CD4-positive, alpha-beta T cell treated with Interleukin-4 for 4 hours (primary cell): ENCODE measurements at places on chromosomes 6 and 20.

DNA sequence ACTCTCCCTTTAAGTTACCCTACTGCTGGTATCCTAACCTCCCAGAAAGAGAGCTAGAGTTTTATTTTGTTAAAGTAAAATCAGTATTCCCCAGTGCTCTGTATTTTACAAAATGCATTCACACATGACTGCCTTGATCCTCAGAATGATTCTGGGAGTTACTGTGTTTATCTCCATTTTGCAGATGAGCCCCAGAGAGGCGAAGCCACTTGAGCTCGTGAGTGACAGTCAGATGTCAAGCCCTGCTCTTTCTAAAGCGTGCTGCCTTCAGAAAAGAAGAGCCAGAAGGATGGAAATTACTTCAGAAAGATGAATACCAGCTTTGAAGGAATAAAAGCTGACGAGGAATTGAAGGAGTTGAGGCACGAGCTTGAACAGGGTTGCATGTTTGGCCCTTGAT lies 14.1 kb upstream of the OSER1 start:
- DNase-seq, result no peak

DNA sequence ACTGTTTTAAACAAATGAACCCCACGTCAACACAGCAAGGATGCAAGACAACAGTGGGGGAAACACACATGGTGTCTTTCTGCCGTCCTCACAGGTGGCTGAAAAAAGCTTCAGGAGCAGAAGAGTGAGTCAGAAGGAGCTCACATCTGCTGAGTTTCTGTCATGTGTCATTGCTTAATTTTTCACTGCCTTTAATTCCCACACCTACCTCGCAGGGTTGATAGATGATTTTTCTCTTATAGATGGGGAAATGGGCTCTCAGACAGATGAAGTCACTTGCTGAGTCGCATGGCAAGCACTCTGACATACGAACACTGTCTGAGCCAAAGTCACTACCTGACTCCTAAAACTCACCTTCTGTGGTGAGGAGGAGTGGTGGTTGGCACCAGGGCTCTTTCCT lies 28.3 kb upstream of the CARMIL1 start:
- no peak for DNase-seq

DNA sequence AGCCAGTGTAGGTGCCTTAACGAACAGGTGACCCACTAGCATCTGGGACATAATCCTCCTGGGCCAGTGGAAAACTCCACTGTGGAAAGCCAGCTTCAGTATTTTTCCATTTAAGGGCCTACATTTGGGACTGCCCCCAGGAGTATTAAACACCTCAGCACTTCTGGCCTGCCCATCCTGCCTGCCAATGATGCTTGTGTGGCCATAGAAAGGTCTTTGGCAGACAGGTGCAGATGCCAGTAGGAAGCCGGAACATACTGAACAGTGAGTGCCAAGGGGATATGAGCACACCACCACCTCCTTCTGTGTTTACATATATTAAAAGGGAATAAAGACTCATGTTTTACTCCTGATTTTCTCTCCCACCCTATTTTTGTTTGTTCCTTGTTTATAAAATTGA lies 19.9 kb downstream of the MCM8 start:
- DNase-seq, result no peak

- no peak for DNase-seq
These were observed 213.2 kb upstream of the MYLIP start for GRCh38 chr6:15915508-15916178.

DNA sequence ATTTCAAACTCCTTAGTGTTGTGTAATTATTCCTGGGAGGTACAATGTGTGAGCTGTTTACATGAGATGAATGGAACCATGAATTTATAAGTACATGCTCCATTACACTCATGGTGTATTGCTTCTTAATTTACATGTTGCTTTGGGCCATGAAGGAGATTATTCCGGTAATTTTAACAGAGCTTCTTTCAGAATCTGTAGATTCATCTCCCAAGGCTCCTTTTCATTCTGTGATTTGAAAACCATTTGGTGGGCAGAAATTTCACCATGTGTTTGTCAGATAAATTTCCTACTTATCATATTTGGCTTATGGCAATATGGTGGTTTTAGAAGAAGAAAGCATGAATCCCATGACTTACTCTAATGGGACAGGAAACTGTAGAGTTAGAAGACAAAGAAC lies 421.6 kb upstream of the EYS start:
- DNase-seq, result no peak

- DNase-seq, result no peak
These were observed 24.0 kb downstream of the SLC13A3 start for GRCh38 chr20:46627234-46627633.

DNA sequence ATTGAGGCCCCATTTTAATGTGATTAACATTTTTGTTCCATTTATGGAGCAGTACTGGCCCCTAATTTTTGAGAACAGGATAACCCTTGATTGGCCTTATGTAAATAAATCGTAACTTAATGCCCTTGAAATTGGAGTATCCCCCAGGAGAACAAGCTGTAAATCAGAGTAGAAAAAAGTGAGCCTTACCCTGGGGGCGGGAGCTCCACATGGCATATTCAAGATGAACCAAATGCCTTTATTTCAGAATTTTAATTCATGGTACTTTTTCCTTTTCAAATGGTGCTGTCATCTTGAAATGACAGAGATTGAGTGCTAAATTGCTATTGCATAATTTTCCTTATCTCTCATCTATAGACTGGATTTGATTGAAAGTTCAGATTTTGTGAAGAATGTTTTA lies 809.5 kb upstream of the FLRT3 start:
- DNase-seq, result no peak

DNA sequence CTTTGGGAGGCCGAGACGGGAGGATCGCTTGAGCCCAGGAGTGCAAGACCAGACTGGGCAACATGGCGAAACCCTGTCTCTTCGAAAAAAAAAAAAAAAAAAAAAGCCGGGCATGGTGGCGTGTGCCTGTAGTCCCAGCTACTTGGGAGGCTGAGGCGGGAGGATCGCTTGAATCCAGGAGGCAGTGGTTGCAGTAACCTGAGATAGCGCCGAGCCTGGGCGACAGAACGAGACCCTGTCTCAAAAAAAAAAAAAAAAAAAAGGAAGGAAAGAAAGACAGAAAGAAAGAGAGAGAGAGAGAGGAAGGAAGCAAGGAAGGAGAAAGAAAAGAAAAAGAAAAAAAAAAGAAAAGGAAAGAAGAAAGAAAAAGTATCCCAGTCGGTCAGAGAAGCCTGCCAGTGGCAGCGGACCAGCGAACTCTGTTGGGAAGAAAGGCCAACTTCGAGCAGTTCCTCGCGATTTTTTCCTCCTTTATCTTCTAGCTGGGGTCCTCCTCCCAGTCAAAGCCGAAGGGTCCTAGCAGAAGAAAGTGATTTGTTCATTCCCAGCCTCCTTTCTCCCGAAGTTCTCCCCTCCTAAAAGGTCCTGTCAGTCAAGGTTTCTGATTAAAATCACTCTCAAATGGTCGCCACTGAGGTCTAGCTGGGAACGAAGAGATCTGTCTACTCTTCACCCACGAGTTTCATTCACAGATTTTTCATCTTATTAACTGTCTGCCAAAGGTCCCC lies 2.4 kb upstream of the SYCP2L start:
- no peak for DNase-seq

DNA sequence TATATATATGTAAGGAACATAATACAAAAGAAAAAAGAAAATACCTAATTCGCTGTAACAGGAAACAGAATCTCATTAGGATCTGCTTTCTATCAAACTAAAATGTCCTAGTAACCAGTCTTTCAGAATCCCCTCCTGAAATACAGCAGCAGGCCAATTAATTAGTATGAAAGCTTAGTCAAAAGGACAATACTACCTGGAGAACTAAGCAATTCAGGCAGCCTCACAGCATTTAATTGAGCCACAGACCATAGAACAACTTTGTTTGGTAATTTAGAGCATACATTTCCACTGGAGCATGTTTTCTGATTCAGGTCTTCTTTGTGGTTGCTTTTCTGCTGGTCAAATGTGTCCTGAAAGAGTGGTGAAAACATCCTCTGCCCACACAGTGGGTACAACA lies 516.0 kb downstream of the LMBRD1 start:
- no peak for DNase-seq

GRCh38 chr20:33465481-33466302 lies 22.1 kb upstream of the SNTA1 start:
- no peak for DNase-seq

DNA sequence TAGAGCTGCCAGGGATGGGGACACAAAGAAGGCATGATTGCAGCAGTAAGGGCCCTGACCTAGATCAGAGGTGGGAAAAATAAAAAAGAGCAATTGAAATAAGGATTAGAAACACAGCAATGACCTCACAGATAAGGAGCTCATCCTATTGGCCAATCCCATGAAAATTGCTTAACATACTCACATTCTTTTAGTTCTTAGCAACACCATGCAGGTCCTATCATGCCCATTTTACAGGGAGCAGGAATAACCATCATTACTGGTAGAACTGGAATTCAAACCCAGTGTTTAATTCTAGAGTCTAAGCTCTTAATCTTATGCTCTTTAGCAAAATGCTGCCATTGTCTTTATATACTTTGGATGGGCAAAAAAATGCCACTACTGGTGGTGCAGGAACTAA lies 267.7 kb downstream of the RNF144B start:
- DNase-seq, result no peak

DNA sequence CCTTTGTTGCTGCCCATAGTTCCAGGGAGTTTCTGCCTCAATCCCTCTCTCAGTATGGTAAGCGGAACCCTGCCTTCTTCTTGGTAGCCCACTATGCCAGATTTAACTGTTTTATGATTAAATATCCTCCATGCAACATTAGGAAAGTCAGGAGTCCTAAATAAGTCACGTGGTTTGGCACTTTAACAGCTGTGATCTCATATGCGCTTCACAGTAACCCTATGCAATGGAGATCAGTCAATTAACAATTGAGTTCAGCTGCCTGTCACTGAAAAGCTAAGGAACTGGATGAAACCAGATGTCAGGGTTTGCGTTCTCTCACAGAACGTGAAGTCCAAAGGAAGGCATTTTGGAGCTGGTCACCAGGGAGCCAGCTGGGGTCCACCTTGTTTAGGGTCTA lies 81.6 kb downstream of the PSMB1 start:
- no peak for DNase-seq

DNA sequence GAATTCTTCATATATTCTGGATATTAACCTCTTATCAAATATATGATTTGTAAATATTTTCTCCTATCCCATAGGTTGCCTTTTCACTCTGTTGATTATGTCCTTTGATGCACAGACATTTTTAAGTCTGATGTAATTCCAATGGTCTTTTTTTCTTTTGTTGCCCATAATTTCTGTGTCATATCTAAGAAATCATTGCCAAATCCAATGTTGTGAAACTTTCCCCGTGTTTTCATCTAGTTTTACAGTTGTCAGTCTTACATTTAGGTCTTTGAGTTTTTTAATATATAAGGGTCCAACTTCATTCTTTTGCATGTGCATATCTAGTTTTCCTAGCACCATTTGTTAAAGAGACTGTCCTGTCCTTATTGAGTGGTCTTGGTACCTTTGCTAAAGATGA lies 111.5 kb downstream of the SESN1 start:
- DNase-seq, result no peak
